ENCODE measurements at places on chromosomes 4 and X.

- DNase-seq = no peak
These were observed 24.2 kb upstream of the C4orf50 start for GRCh38 chr4:6042293-6043063.

GRCh38 chrX:826448-826847 lies 195.9 kb downstream of the SHOX start:
- no peak for DNase-seq

DNA sequence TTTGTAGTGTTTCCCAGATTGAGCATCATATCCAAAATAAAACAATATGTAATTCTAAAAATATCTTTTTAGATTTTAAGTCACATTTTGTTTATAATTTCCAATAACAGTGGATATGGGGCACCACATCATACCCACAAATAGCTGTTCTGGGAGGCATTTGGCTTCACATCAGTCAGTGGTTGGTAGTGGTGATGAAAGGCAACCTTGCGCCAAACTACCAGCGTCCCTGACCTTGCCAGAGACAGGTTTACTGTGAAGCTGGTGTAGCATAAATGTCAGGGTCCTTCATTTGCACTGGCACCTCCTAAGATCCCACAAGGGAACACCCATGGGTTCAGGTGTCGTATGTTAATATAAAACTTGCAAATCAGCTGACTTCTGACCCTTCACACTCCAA lies 222.2 kb downstream of the DCTD start:
- DNase-seq = no peak

DNA sequence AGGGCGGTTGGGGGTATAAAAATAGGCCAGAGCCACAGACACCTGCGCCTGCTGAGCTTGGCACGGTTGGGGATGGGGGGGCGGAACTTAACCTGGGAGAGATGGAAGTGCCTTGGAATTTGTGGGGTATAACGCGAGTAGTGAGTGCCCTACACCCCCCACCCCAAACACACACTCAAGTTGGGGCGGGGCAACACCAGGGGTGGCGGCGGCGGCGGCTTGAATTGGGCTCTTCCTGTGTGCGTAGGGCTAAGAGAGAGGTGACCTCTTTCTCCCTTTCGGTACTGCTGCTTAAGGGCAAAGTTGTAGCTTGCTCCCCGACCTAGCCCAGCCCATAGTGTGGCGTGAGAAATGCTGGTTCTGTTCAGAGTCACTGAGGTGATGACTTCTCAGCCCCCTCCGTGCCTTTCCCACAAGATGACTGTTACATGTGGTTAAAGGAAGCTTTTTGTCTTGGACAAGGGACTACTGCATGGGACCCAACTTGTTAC lies 839 bp downstream of the STK26 start:
- no peak for DNase-seq

DNA sequence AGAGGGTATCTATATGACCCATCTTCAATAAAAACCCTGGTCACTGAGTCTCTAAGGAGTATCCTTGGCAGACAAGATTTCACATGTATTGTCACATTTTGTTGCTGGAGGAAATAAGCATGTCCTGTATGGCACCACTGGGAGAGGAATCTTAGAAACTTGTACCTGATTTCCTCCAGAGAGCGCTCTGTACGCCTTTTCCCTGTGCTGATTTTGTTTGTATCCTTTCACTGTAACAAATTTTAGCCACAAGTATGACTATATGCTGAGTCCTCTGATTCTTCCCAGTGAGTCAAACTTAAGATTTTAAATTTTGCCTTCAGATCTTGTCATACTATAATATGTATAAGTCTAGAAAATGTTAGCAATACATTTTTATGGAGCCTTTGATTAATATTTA lies 102.8 kb downstream of the ITIH6 start:
- DNase-seq = no peak

- no peak for DNase-seq
These were observed 18.5 kb upstream of the RBPJ start for GRCh38 chr4:26302031-26302899.

DNA sequence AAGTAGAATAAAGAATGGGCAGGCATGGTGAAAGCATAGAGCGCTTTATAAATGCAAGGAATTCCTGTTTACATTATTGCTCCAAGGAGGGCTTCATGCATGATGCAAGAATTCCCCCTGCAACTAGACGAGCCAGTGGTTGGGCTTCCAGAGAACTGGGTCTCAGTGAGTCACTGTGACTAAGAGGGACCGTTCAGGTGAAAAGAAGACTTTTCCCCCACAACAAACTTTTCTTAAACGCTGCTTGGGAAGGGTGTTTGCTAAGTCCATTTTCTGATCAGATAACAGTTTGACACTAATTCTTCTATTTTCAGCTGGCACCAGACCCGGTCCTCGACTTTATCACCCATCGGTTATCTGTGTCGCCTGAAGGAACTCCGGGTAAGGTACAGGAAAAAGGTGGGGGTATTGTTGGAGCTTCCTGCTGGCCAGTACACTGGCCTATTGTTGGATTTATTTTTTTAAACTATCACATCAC lies 40.1 kb downstream of the LDB2 start:
- DNase-seq = no peak

GRCh38 chr4:71441186-71442169 lies 102.7 kb downstream of the SLC4A4 start:
- no peak for DNase-seq

DNA sequence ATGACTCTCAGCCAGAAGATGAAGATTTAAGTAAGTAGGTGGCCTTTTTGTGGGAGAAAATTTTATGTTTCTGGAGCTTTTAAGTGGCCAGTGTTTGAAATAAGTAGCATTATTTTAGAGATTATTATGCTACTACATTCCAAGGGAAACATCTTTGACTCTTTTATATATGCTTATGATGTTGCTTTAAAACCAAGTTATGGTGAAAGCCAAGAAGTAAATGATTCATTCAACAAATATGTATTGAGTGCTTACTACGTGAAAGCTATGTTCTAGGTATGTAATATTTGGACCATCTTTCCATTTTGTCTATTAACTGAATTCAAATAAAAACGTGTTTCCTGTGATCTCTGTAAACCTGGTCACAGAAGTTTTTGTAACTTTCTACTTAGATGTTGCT lies 58.3 kb downstream of the ZFX start:
- no peak for DNase-seq

GRCh38 chrX:43375136-43375535 lies 281.0 kb upstream of the MAOA start:
- DNase-seq = no peak

DNA sequence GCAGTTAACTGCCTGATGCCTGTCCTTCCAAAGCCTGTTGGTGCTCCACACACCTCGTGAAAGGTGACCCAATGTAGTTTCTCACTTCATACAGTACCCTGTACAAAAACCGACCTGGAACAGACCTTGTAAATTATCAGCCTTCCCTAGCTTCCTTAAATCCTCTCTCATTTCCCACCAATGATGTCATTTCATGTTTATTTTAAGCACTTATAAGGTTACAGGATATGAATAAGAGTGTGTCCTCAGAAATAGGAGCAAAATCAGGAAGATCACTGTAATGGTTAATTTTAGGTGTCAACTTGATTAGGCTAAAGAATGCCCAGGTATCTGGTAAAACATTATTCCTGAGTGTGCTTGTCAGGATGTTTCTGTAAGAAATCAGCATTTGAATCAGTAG lies 44.7 kb downstream of the TMEM150C start:
- DNase-seq = no peak

Measured in GM12878 (cell line).